ENCODE measurements at places on chromosomes 6 and 20.

DNA sequence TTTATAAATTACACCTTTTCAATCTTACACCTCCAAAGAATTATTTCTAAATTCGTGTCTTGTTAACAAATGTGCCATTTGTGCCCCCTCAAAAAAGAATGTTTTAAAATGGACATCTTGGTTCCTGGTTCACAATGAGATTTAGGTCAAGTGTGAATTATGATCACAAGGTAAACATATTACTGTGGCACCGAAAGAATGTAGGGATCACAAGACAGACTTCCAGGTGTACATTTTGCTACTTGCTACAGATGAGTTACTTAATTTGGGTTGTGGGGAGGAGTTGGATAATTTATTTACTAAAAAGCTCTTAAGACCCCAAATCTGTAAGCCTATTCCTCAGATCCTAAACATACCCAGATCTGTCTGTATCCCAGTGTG, 25.0 kb upstream of the ADTRP start:
- DNase-seq, result no peak

GRCh38 chr6:49300443-49300842, 162.6 kb downstream of the MMUT start:
- DNase-seq, result no peak

- no peak for DNase-seq
These were observed 13.7 kb downstream of the BTN3A1 start for GRCh38 chr6:26415791-26416190.

- DNase-seq, result no peak
These were observed 27.1 kb upstream of the NRN1 start for GRCh38 chr6:6033858-6034257.

GRCh38 chr20:10806539-10806938, 132.7 kb upstream of the JAG1 start:
- DNase-seq, result no peak

- DNase-seq, result no peak
These were observed 912.2 kb upstream of the ADGRB3 start for GRCh38 chr6:67722861-67723261.
